ENCODE measurements at places on chromosomes 3 and 15.

DNA sequence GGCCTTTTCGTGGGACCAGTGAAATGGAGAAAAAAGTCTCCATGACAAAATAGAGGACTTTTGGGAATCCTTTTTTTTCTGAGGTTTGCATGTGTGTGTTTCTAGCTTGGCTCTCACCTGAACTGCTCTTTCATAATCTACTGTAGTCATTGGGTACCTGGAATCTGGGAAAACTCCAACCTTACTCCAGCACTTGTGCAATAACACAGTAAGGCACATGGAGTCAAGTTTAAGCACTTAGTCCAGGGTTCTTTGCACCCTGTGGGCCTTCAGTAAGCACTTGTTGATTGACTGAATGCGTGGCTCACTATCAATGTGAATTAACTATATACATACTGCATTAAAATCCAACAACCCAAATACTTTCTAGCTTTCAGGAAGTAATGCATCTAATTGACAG is 299.5 kb downstream of the ZBTB20 start:
- DNase-seq = peak; percentile 75

DNA sequence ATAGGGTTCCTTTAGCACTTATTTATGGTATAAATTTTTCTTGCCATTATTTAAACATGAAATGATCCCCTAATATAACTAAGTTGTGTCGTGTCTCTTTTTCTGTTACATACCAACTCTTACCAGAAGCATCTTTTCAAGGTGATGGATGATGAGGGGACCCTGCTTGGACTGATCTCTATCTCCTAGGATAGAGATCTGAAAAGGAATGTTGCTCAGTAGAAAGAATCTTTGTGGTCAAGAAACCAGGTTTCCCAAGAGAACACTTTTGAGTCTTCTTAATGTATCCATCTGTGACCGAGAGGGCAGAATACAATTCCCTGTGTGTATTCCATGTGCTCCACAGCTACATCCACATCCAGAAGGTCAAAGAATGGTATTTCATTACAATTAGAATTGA is 409.7 kb downstream of the MAGI1 start:
- DNase-seq = no peak

DNA sequence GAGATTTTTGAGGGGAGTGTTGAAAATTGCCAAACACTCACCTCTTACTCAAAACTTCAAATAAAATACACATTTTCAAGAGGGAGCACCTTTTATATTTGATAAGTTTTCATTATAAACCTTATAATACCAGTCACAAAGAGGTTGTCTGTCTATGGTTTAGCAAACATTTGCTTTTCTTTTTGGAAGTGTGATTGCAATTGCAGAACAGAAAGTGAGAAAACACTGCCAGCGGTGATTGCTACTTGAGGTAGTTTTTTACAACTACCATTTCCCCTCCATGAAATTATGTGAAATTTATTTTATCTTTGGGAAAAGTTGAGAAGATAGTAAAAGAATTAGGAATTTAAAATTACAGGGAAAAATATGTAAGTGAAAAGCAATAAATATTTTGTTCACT is 20.1 kb downstream of the DIPK2A start:
- DNase-seq = no peak

DNA sequence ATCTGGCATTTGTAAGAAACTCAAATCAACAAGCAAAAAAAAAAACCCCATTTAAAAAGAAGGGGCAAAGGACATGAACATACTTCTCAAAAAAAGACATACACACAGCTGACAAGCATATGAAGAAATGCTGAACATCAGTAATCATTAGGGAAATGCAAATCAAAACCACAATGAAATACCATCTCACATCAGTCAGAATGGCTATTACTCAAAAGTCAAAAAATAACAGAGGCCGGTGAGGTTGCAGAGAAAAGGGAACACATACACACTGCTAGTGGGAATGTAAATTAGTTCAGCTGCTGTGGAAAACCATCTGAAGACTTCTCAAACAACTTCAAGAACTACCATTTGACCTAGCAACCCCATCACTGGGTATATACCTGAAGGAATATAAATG is 199.4 kb upstream of the THBS1 start:
- no peak for DNase-seq

DNA sequence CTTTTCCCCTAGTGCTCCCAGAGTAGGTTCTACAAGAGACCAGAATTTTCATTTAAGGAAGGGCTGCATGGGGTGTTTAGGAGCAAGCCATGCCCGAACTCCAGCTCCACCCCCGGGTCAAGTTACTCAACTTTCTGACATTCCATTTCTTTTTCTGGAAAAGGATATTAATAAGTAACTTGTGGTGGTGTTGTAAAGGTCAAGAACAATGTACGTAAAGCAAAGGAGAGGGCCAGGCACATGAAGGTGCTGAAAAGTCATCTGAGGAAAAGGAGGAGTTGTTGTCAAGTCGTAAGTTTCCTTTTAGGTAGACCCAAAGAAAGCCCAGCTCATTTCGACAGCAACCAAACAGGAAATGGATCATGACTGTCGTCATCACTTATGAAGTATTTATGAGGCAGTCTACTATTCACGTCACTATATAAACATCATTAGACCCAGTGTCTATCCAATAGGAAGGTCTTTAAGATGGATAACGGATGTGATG is 319.6 kb upstream of the IL12A start:
- peak; percentile 48 for DNase-seq

DNA sequence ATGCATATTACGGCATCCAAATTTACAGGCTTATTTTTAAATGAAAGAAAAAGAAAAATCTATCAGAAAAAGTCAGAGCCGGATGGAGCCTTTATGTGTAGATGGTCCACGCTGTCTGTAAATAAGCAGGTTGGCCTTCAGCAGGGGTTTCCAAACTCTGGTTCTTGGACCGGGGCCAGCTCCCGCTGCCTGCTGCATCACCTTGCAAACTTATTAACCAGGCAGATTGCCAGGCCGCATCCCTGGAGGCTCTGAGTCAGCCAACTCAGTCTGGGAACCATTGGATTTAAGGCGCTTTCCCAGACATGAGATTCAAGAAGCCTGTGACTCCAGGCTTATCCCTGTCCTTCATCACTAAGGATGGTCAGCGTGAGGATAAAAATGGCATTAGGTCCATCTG is 212.4 kb downstream of the OPA1 start:
- no peak for DNase-seq

GRCh38 chr3:18080198-18080689 is 337.8 kb upstream of the TBC1D5 start:
- no peak for DNase-seq

GRCh38 chr3:144259267-144259666 is 287.6 kb downstream of the DIPK2A start:
- no peak for DNase-seq

DNA sequence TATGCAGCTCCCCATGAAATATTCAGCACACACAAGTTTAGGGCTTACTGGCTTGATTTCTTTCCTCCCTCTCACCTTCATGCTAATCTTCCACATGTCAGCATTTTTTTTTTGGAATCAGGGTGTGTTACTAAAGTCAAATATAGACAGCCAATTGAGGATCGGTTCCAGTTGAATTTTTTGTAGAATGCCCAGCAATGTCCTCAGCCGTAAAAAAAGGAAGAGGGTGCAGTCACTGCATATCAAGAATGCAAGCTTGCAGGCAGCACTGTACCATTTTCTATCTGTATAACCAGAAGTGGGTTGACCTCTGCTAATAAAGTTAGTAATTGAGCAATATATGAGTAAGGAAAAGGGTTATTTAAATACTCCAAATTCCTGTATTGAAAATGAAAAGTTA is 51.4 kb upstream of the CHMP2B start:
- DNase-seq = no peak

GRCh38 chr15:43433661-43434303 is 59.2 kb downstream of the TP53BP1 start:
- no peak for DNase-seq

DNA sequence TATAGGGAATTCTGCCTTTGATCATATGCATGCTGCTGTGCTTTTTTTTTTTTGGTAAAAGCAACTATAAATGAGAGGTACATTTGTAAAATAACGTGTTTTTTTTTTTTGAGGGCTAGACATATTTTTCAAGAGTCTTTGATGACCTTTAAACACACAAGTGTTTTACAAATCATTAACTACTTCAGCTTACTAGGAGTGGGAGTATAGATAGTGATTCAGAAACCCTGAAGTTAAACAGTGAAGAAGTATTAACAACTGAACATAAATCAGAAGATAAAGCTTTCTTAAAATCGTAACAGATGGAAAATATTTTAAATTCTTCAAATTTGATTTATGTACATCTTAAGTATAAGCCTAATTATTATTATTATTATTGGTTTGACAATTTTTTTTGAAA is 2.9 kb upstream of the GMNC start:
- no peak for DNase-seq

DNA sequence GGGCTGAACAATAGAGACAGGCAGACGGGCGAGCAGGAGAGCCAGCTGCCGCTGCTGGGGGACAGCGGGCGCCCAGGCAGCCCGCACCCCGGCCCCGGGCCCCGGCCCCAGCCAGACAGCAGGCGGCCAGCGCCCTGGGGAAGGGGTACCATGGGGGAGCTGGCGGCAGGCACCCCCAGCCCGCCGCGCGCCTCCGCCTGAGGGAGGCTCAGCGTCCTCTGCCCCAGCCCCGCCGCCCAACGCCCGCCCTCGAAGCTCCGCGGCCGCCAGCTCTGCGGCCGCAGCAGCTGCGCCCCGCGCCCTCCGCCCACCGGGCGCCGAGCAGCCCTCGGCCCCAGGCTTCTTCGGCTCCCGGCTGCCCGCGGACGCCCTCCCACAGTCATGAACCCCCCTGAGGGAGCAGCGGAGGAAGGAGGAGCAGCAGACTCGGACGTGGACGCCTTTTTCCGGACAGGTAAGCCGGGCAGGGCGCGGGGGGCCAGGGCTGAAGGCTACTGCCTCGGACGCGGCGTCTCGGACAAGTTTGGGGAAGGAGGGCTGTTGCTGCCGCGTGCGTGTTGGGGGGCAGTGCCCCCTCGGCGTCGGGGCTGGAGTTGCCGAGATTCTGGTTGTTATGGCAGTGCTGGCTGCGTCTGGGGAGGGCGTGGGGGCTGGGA is 41.6 kb upstream of the ROPN1 start:
- DNase-seq = no peak

GRCh38 chr15:90365414-90366055 is 13.5 kb downstream of the ZNF774 start:
- DNase-seq = no peak

DNA sequence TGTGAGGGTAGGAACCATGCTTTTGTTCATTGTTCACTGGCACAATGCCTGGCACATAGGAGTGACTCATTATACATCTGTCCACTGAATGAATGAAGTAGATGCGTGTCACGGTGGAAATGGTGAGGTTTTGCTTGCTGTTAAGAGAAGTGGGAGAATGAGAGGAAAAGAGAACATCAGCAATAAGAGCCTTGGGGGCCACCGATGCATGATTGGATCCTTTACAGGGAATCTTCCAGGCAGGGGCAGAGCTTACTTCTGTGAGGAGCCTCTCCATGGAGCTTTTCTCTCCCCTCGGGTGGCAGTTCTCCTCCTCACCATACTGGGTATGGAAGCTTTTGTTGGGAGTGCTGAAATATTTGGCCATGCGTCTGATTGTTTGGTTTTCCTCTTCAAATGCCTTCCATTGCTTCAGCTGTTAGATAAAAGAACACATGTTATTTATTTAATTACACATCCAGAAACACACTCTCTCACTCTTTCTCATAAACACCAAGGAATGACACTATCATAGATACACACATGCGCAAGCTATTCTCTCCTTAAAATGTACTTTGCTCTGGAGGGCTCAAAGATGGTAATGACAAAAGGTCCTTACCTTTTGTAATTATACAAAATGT is 78.9 kb upstream of the GSK3B start:
- DNase-seq = no peak

- no peak for DNase-seq
These were observed 100.4 kb downstream of the CORO2B start for GRCh38 chr15:68679161-68679560.

- no peak for DNase-seq
These were observed 7.1 kb upstream of the LARS2 start for GRCh38 chr3:45381168-45381852.

DNA sequence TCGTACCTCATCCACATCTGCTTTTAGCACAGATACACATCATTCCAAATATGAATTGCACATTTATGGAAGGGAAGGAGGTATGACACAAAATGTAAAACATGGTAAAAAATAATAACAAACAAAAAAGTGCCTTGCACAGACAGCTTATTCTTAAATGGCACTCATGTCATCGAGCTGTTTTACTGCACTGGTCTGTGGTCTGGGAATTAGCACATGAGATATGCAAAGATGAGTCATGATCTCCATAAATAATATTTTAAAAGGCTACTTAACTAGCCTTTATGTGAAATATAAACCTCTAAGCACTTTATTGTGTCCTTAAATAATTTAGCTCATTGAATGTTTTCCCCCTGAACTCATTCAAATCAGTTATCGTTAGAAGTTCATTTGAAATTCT is 142.2 kb upstream of the ZNF385D start:
- DNase-seq = no peak

DNA sequence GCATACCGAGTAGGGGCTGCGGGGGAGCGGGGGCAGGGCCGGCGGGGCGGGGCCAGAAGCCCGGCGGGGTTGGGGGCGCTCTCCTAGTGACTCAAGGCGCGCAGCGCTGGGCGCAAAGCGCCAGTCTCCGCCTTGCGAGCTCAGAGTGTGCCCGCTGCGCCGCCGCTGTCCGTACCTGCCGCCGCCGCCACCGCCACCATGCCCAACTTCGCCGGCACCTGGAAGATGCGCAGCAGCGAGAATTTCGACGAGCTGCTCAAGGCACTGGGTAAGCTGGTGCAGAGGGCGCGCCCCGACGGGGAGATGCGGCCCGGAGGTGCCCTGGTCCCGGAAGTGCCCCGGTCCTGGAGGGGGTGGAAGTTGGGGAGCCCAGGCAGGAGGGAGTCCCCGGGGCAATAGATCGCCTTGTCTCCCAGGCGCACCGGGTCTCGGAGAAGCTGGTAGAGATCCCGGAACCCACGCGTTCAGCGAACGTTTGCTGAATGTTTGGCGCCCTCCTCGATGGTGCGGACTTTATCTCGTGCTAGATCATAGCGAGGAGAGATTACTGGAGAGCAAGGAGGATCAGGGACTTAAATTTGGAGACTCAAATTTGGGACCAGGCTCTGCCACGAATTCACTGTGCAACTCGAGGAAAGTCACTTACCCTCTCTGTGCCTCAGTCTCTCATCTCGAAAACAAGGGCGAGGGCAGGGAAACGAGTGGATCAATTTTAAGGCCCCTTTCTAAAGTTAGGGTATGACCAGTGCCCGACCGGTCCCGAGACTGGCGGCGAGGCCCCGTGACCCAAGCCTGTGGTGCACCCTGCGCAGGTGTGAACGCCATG is at the start of gene CRABP1:
Gene CRABP1 (plus strand): TSS at position 123 of the 826 bp plus-strand sequence. CDS start 76 bp downstream, at position 199.
- no peak for DNase-seq

DNA sequence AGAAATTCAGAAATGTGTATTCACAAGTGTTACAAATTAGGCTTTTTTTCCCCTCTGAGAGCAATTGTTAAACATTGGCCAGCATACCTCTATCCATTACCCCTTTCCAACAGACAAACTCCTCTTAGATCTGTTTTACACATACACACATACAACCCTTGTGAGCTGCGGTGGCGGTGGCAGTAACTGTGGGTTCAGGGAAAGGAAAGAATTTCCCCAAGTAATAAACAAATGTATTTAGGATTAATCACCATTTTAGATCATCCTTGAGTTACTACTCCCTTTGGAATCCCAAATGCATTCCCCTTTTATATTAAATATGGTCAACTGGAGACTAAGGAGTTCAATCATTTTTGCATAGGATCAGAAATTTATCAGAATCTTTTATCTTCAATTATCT is 667.0 kb downstream of the FHIT start:
- no peak for DNase-seq

Measured in left lobe of liver (tissue), 2 donors.